ENCODE measurements at places on chromosomes 5 and 9. TPM values are rescaled to one million over a fixed set of nuclear protein-coding genes. Genes with fewer than 3 reads are reported as not detected.

Gene CARTPT
- not detected for total RNA-seq

Gene ZNF462
- total RNA-seq: 34.7 TPM

Gene NKD2
- 0.80 TPM for total RNA-seq

Gene PRPF4
- 13.9 TPM for total RNA-seq

Gene PCDHB8
- 0.87 TPM for total RNA-seq

Gene ROR2
- total RNA-seq: 0.65 TPM

Gene FST
- 2.7 TPM for total RNA-seq

Gene ABO
- 1.4 TPM for total RNA-seq

Gene CCL27
- total RNA-seq: not detected

Gene EGFLAM
- total RNA-seq: 12.2 TPM

Gene TPRN
- total RNA-seq: 22.3 TPM

Gene RNF180
- total RNA-seq: 14.5 TPM

Gene SPATA9
- total RNA-seq: not detected

Gene PITX1
- not detected for total RNA-seq

Gene ANXA2R
- 0.83 TPM for total RNA-seq

Gene CARD9
- total RNA-seq: 0.21 TPM

Gene FBXO4
- 3.9 TPM for total RNA-seq

Gene TMC1
- total RNA-seq: not detected

Gene GGTA1
- total RNA-seq: 16.4 TPM

Gene PCDHB3
- 0.71 TPM for total RNA-seq

Gene OTULINL
- total RNA-seq: 0.89 TPM

Gene LRRC70
- total RNA-seq: 1.7 TPM

Gene KIF4B
- total RNA-seq: 0.05 TPM

Gene NDUFS4
- 156 TPM for total RNA-seq

Gene GBGT1
- 9.9 TPM for total RNA-seq

Gene TSPAN17
- 27.2 TPM for total RNA-seq

Gene C9
- not detected for total RNA-seq

Gene GLE1
- total RNA-seq: 24.5 TPM

Gene MAMDC4
- 8.6 TPM for total RNA-seq

Gene ATP6V0E1
- total RNA-seq: 191 TPM
